ENCODE measurements at places on chromosomes 5 and 9. TPM values are rescaled to one million over a fixed set of nuclear protein-coding genes. Genes with fewer than 3 reads are reported as not detected.

The PFN3 gene
- total RNA-seq = not detected

The NR2F1-AS1 gene
- not detected for total RNA-seq

The ARSI gene
- not detected for total RNA-seq

The PCDHB6 gene
- not detected for total RNA-seq

The NIPAL4 gene
- 0.29 TPM for total RNA-seq

The FOXI1 gene
- not detected for total RNA-seq

The C8G gene
- total RNA-seq = not detected

The NR4A3 gene
- total RNA-seq = 112 TPM

The TPPP gene
- 0.18 TPM for total RNA-seq

The IFNA13 gene
- total RNA-seq = not detected

DNA sequence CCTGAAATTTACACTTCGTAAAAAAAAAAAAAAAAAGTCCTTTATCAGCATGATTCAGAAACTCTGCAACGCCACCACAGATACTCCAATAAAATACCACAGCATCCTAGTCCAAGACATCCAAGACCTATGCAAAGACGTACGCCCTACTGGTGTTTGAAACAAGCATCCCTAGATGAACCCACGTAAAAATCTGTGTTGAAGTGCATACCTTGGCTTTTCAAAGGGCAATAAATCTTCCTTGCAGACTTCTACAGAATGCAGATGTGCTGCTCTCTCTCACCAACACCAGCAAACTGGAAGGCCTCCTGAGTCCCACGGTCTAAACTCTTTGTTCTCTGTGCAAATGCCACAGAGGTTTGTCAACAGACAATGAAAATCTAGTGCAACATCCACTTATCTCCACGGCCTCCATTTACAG, 38.8 kb downstream of the MYO10 start:
- no peak for DNase-seq

- no peak for DNase-seq
Observed at GRCh38 chr5:179381691-179382090, 36.4 kb upstream of the ADAMTS2 start.

GRCh38 chr5:32449262-32449661, 4.7 kb upstream of the ZFR start:
- no peak for DNase-seq

DNA sequence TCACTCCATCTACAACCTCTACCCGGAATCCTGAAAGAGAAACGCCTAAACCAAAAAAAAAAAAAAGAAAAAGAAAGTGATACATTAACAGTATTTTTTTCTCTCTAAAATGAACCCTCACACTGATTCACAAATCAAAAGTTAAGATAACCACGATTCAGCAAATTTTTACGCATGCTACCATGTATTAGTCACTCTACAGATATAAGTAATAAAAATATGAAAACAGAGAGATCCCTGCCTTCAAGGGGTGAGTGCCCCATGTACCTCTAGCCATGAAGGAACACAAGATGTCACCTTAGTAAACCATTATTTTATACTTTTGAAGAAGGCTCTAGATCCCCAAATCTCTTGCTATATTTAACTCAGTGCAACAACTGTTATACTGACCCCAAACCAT, 33.4 kb downstream of the CEMIP2 start:
- DNase-seq = no peak

DNA sequence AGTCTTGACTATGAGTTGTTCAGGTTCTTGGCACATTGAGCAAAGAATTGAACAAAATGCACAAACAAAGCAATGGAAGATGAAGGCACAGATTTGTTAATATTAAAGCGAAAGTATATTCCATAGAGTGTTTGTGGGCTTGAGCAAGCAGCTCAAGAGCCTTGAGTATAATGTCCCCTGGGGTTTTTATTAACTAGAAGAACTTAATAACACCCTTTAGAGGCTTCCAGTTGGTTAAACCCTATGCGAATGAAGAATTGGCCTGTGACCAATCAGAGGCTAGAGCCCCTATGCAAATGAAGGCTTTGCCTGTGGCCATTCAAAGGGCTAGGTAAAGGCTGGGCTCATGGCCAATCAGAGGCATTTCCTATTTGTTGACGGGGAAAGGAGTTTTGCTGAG, 135.3 kb upstream of the IL12B start:
- no peak for DNase-seq

DNA sequence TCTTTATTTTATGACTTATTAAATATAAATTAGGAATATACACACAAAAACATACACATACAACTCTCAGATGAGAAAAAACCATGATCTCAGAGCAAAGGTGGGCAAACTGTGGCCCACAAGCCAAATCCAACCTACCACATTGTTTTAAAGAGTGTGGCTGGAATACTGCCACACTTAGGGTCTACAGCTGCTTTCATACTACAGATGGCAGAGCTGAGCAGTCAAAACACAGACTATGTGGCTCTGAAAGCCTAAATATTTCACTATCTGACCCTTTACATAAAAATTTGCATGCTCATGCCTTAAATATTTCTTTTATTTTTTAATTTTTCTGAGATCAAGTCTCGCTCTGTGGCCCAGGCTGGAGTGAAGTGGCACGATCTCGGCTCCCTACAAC, 28.3 kb downstream of the LEAP2 start:
- DNase-seq = no peak

DNA sequence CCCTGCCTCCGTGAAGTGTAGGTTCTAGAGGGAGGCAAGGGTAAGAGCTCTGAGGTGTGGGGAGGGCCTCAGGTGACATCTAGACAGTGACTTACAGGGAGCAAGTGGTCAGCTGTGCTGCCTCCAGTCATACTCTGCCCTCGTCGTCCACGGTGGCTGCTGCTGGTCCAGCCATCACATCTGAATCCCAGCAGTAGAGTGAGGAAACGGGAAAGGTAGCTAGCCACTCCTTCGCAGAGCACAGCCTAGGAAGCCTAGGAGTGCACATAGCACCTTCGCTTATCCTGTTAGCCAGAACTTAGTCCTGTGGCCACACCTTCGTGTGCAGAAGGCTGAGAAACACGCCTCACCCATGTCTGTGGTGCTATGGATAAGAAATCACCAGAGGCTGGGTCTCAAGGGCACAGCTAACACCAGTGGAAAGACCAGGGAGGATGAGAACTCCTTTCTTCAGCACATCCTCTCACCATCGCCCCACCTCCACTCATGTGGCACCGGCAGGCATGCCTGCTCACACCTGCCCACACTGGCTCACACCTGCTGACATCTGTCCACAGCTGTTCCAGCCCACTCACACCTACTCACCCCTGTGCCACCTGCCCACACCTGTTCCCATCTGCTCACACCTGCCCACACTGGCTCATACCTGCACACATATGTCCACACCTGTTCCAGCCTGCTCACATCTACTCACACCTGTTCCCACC, 44.5 kb upstream of the SLC6A19 start:
- DNase-seq = no peak

GRCh38 chr5:99543841-99544240, 615.0 kb upstream of the CHD1 start:
- DNase-seq = no peak

- DNase-seq = peak; percentile 29
Observed at GRCh38 chr5:150317048-150318003, 14.6 kb upstream of the ARSI start.

GRCh38 chr9:127168756-127169574, 46.5 kb upstream of the ANGPTL2 start:
- DNase-seq = no peak

DNA sequence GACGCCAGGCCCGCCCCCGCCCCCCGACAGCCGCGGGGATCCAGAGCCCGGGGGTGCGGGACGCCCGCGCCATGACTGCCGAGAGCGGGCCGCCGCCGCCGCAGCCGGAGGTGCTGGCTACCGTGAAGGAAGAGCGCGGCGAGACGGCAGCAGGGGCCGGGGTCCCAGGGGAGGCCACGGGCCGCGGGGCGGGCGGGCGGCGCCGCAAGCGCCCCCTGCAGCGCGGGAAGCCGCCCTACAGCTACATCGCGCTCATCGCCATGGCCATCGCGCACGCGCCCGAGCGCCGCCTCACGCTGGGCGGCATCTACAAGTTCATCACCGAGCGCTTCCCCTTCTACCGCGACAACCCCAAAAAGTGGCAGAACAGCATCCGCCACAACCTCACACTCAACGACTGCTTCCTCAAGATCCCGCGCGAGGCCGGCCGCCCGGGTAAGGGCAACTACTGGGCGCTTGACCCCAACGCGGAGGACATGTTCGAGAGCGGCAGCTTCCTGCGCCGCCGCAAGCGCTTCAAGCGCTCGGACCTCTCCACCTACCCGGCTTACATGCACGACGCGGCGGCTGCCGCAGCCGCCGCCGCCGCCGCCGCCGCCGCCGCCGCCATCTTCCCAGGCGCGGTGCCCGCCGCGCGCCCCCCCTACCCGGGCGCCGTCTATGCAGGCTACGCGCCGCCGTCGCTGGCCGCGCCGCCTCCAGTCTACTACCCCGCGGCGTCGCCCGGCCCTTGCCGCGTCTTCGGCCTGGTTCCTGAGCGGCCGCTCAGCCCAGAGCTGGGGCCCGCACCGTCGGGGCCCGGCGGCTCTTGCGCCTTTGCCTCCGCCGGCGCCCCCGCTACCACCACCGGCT, 1.0 kb downstream of the FOXE1 start:
- DNase-seq = peak; percentile 78

- DNase-seq = no peak
Observed at GRCh38 chr5:108727236-108727650, 20.5 kb upstream of the FER start.

GRCh38 chr9:96550659-96551058, 69.0 kb downstream of the CDC14B start:
- DNase-seq = no peak

GRCh38 chr9:14119694-14120514, 194.0 kb downstream of the NFIB start:
- DNase-seq = no peak

DNA sequence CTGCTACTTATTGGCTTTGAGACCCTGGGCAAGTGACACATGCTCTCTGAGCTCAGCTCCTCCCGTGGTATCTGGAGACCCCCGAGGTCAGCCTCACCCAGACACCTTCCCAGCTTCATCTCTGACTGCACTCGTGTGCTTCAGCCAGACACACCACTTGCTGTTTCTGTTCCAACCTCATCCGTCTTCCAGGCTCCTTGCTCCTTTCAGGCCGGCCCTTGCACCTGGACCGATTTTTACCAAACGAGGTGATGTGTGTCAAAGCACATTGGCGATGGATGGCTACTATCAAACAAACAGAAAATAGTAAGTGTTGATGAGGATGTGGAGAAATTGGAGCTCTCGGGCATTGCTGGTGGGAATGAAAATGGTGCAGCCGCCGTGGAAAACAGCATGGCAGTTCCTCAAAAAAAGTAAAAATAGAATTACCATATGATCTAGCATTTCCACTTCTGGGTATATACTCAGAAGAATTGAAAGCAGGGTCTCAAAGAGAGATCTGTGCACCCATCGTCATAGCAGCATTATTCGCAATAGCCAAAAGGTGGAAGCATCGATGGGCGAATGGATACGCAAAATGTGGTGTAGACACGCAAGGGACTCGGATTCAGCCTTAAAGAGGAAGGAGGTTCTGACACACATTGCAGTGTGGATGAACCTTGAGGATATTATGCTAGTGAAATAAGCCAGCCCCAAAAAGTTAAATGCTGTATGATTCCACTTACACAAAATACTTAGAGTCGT, 96.1 kb upstream of the IER5L start:
- DNase-seq = no peak

DNA sequence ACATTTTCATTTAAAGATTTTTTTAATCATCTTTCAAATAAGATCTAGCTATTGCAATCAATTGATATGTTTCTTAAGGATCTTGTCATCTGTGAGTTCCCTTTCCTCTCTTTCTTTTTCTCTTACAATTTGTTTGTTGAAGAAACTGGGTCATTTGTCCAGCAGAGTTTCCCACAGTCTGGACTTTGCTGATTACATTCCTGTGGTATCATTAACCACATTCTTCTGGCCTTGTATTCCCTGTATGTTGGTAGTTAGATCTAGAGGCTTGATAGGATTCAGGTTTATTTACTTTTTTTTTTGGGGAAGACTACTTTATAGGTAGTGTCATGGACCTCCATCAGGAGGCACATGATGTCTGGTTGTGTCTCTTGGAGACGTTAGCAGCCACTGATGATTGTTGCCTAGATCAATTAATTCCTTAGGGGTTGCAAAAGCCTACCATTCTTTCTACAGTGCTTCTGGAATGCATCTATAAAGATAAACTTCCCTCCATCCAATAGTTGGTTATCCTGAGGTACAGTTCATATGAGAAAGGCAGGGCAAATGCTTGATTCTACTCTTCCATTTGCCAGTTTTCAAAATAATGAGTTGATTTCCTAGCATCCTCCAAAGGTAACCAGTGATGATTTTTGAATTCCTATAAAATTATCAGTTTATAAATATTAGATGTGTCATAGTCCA, 14.3 kb downstream of the PDE8B start:
- no peak for DNase-seq

DNA sequence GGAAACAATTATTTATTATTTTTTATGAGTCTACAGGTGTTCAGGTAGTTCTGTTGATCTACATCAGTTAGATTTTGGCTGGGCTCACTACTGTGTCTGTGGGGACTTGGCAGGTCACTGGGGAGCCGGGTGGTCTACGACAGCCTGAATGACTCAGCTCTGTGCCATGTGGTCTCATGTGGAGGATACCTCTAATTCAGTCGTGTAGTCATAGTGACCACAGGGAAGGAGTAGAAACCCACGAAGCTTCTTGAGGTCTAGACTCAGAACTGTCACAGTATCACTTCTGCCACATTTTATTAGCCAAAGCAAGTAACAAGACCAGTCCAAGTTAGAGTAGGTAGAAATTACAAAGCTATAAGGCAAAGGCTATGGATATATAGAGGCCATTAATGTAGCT, 64.7 kb upstream of the GRAMD2B start:
- DNase-seq = peak; percentile 29

GRCh38 chr5:157026789-157027424, 32.0 kb downstream of the HAVCR1 start:
- DNase-seq = peak; percentile 18

DNA sequence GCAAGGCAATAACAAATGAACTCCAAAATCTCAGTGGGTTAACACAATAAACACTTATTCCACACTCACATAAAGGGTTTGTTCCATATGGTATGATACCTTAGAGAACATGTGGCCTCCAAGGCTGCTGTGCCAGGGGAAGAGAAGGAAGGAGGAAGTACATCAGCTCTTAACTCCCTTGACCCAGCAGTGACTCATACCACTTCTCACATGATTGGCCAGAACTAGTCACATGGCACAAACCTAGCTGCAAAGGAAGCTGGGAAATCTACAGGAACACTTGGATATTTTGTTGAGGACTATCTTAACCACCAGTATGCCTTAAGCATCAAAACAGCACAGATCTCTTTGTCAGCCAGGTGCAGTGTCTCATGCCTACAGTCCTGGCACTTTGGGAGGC, 99.3 kb downstream of the SLIT3 start:
- no peak for DNase-seq

- no peak for DNase-seq
Observed at GRCh38 chr5:82158755-82159413, 119.3 kb downstream of the RPS23 start.

GRCh38 chr5:168786147-168786546, 207.0 kb upstream of the PANK3 start:
- no peak for DNase-seq

Data from activated CD8-positive, alpha-beta T cell treated with anti-CD3 and anti-CD28 coated beads for 36 hours (primary cell).